MCF 10A (cell line): ENCODE measurements at places on chromosomes 6 and 20. TPM values are rescaled to one million over a fixed set of nuclear protein-coding genes. Genes with fewer than 3 reads are reported as not detected.

- peaks cover 17% of the 10 kb centered on the region for H3K4me1 ChIP-seq
- no peaks in the 10 kb centered on the region for H3K27me3 ChIP-seq
- no peak for DNase-seq
- no peak overlapping the region for H3K4me3 ChIP-seq
Observed at GRCh38 chr6:56706981-56707726, 64.5 kb upstream of the DST start.

GRCh38 chr20:55685841-55686240, 319.5 kb downstream of the CBLN4 start:
- no peaks in the 10 kb centered on the region for H3K36me3 ChIP-seq
- H3K4me1 ChIP-seq: no peaks in the 10 kb centered on the region
- no peaks in the 10 kb centered on the region for H3K27me3 ChIP-seq
- no peak overlapping the region for H3K4me3 ChIP-seq
- H3K27ac ChIP-seq: no peak overlapping the region

DNA sequence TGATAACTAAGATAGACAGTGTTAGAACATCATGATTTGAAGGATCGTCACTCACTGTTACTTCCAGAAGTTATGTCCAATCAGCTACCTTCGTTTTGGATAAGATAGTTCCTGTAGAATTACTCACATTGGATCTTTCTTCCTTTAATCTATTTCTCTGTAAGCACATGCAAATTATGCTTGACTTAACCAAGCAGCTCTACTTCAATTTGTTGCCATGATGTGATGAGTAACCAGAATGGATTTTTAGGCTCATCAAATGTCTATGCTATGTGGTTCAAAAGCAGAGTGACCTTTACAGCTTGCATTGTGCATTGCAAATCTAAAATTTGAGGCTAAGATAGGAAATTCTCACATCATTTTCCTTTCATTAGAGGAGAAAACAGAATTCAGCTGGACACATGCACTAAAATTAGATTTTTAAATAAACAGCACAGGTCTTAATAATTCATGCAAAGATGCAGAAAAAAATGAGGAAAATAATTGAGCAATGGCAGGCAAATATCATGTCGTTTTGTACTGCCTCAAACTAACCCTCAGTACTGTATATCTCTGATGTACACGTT, 76.7 kb upstream of the ZFP64 start:
- peaks cover 41% of the 10 kb centered on the region for H3K27me3 ChIP-seq
- no peak overlapping the region for H3K27ac ChIP-seq
- DNase-seq: no peak

DNA sequence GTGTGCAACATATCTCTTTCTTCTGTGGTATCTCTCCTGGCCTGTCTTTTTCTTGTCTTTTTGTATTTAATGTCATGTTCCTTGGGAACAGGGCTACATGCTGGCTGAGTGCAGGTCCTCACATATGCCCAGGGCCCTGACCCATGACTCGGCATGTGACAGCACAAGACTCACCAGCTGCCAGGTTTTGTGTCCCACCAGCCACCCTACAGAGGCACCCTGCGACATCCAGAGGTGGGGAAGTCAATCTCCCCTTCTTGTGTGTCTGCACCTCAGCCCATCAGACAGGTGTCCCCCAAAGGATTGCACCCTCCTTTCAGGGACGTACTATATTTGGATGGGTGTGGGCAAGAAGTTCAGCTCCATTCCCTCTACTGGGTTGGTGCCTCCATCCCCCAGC, 576.3 kb downstream of the RNF144B start:
- no peak for DNase-seq
- H3K27ac ChIP-seq: no peak overlapping the region
- no peaks in the 10 kb centered on the region for H3K36me3 ChIP-seq
- H3K4me3 ChIP-seq: no peak overlapping the region
- H3K4me1 ChIP-seq: no peaks in the 10 kb centered on the region

- no peak overlapping the region for H3K27ac ChIP-seq
- H3K36me3 ChIP-seq: no peaks in the 10 kb centered on the region
- H3K4me1 ChIP-seq: no peaks in the 10 kb centered on the region
- no peaks in the 10 kb centered on the region for H3K27me3 ChIP-seq
- no peak overlapping the region for H3K4me3 ChIP-seq
Observed at GRCh38 chr6:6579281-6579680, 9.2 kb upstream of the LY86 start.

- no peak overlapping the region for H3K27ac ChIP-seq
- no peak overlapping the region for H3K4me3 ChIP-seq
- H3K36me3 ChIP-seq: no peaks in the 10 kb centered on the region
Observed at GRCh38 chr6:106134906-106135634, 48.9 kb downstream of the PRDM1 start.

- no peak overlapping the region for H3K4me3 ChIP-seq
- H3K4me1 ChIP-seq: no peaks in the 10 kb centered on the region
- DNase-seq: no peak
- H3K36me3 ChIP-seq: peaks cover 6% of the 10 kb centered on the region
- no peak overlapping the region for H3K27ac ChIP-seq
Observed at GRCh38 chr20:19330731-19331130, 118.3 kb downstream of the SLC24A3 start.

DNA sequence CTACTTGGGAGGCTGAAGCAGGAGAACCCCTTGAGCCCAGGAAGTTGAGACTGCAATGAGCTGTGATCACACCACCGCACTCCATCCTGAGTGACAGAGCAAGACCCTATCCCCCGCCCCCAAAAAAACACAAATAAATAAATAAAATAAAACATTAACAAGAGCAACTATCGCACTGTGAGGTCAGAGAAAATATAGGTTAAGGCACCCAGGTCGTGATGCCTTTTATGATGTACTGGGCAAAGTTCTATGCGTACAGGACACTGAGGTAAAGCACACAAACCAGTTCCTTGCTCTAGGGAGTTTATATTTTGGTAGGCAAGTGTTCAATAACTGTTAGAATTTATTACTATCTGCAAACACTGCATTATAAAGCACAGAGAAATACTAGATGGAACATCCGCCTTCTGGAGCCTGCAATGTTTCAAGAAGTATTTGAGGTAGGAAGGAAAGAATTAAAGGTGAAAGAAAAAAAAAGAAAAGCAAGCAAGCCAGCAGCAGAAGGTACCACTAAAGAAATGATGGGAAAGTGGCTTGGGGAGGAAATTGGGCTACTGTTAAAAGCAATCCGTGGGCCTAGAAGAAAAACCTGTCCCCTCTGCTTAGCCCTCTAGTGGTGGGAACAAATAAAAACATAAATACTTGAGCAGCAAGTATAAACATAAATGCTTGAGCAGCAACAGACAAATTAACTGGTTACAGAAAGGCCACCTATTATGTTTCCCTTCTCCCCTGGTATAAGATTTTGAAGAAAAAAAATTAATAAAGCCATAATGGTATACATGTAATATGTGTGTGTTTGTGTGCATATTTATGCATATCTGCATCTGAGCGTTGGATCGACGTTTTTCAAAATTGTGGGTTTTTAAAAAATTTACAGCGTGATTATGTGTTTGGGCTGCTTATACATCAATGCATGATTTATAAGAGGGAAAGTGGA, 128.0 kb downstream of the PHACTR1 start:
- H3K27me3 ChIP-seq: peaks cover 21% of the 10 kb centered on the region
- no peaks in the 10 kb centered on the region for H3K4me1 ChIP-seq
- no peak overlapping the region for H3K4me3 ChIP-seq
- H3K27ac ChIP-seq: no peak overlapping the region

GRCh38 chr6:75600768-75601167, 912 bp upstream of the SENP6 start:
- H3K27me3 ChIP-seq: no peaks in the 10 kb centered on the region
- peaks cover 7% of the 10 kb centered on the region for H3K36me3 ChIP-seq
- peaks cover 8% of the 10 kb centered on the region for H3K4me1 ChIP-seq
- H3K27ac ChIP-seq: peak overlapping the region; percentile 100
- DNase-seq: no peak
- H3K4me3 ChIP-seq: peak overlapping the region; percentile 97

NKX2-2 gene
- total RNA-seq: not detected in 2 replicates

CRISP3 gene
- total RNA-seq: not detected in 2 replicates

PSMA7 gene
- total RNA-seq: 362 and 419 TPM in 2 replicates

CLVS2 gene
- total RNA-seq: not detected in 2 replicates

CEP162 gene
- total RNA-seq: 2.4 and 2.9 TPM in 2 replicates

ARHGAP40 gene
- not detected in 2 replicates for total RNA-seq
